ENCODE measurements at places on chromosomes 2 and 18.

- DNase-seq, result no peak
Measured at GRCh38 chr2:99285526-99285925, 15.5 kb downstream of the LYG1 start.

DNA sequence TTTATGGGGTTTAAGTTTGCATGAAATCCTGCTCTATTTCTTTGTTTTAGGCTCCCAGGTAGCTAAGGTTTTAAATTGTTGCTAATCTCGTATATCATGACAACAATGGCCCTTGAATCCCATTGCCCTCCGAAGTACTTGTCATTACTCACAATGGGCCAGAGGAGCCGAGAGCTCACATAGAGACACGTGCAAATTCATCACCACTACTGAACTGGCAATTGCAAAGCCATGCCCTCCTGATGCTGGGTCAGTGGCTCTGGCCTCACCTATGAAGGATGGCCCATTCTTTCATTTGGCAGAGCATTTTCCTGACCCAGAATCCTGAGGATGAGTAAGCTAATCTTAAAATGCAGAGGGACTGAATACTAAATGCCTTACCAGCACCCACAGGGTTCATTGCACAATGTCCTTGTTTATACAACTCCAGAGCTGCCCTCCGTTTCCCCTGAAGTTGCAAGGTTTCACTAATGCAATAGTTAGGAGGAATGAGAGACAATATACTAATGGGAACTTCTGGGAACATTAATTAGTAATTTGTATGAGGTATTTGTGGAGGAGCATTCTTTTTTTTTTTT is 71.6 kb upstream of the GAREM1 start:
- DNase-seq, result peak; percentile 58

DNA sequence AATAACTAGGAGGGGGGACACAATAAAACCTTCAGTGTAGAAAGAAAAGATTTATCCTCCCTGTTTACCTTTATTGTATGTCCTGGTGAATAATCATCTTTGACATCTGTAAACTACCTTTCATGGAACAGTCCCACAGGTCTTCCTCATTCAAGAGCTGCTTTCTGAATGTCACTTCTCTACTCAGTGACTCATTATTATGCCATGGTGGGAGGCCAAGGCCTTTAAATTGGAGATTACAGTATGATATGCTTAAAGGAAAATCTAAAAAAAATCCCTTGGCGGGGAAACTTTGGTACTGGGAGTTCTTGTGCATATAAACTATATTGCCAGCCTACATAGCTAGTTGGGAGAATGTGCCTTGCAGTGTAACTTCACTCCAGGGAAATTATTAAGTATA is 713.0 kb downstream of the TDRD15 start:
- no peak for DNase-seq

GRCh38 chr2:191714925-191715324 is 37.0 kb downstream of the NABP1 start:
- no peak for DNase-seq

GRCh38 chr2:67476809-67477790 is 80.0 kb downstream of the ETAA1 start:
- DNase-seq, result no peak

DNA sequence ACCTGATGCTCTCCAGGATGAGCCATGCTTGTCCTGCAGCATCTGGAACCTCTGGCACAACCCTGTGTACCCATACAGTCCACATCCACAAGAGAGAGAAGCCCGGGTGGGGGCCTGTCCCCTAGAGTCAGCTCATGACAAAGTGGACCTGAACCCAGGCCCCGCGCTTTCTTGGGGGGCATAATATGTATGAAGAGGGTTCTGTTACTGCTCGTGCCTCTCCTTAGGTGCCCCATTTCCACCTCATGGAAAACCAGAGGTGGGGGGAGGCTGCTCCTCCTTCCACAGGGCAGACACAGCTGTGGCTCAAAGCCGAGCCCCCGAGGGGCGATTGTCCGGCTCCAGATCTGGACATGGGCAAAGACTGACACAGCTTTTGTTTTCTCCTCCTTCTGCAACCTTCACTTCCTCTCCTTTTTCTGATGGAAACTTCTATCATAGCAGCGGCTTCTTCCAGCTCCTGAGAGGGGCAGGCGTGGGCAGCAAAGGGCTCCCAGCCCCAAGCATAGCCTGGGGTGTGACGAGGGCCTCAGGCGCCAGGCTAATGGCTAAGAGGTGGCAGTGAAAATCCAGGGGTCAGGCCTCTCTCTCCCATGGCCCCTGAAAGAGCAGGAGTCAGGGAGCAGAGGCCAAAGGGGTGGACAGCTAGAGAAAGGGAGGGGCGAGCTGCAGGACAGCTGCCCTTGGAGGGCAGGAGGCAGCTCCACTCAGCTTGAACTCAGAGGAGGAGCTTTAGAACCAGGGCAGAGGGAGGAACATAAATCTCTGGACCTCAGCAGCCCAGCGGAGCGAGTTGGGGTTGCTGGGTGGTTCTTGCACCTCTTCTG is 155.5 kb downstream of the ZFP36L2 start:
- DNase-seq, result no peak

DNA sequence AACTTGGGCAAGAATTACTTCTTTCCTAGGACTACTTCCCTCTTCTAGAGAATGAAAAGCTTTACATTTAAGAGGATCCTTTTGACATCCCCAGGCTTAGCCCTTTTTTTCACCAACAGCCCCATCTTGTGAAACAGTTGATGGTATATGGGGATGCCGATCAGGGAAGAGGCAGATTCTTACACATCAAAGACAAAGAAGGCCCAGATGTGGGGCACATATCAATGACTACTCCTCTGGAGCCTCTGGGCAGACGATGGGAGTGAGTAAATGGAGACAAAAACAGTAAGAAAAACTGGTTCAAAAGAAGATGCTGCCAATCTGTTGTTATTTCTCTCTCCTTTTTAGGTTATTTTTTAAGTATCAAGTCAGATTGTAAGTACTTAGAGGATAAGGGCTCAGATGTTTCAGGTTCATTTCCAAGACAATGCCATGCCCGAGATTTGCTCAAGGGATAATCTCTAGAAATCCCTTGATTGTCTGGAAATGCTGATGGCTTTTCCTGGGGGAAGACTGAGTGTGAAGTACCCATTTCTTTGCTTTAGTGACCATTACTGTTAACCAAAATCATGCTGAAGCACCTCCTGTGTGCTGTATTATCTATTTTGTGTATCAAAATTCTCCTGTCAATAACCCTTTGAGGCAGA is 117.5 kb downstream of the EPHA4 start:
- DNase-seq, result no peak

DNA sequence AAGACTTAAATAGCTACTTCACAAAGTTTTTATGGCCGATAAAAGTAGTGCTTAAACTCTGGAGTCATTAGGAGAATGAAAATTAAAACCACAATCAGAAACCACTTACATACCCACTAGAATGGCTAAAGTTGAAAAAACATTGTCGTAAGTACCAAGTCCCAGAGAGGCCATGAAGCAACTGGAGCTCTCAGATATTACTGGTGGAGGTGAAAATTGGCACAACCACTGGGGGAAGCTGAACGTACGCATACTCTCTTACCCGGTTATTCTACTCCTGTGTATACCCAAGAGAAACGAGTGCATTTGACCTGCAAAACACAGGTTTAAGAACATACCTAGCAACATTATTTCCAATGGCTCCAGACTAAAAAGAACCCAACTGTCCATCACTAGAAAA is 76.5 kb upstream of the TMEM247 start:
- DNase-seq, result no peak

DNA sequence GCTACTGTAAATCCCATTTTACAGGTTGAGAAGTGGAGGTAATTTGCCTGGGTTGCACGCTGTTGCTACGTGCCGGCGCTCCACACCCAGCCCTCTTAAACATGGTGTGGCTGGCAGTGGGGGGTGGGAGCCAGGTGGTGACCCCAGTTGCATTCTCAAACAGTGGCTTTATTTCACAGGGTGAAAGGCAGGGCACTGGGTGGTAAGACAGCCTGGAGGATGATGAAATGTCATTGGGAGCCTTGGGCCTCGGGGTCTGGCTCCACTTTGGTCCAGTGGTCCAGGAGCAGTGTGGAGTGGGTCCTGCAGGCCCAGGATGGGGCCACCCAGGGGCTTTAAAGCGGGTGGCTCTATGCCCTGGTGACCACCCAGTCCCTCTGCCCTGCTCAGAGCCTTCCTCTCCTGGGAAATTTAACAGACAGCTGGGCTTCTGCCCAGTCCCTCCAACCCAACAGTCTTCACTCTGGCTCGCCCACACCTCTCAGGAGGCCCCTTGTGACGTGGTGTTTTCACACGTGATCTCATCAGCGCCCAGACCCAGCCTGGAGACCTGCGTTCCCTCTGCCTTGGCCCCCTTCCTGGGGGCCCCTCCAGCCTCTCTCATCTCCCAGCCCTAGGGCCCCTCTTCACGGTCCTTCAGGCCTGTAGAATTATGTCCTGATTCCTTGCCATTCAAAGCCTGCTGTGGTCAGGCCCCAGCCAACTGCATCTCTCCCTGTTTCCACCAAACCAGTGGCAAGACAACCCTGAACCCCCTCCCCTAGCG is 92.5 kb downstream of the INHBB start:
- no peak for DNase-seq

DNA sequence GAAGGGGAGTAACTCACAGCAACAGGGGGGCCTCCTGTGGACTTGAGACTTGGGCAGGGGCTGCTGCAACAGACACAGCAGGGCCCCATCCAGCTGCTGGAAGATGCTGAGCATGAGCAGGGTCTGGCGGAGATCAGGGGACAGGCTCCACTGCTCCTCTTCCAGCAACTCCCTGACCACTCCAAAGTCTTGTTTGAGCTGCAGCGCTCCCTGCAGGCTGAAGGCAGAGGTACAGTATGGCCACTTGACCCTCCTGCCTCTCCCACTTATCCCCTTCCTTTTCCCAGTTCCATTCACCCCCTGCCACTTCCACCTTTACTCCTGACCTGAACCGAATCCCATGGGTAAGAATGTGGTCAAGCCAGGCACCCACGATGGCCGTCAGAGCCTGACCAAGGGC is 2.4 kb upstream of the MRPL53 start:
- DNase-seq, result peak; percentile 83

DNA sequence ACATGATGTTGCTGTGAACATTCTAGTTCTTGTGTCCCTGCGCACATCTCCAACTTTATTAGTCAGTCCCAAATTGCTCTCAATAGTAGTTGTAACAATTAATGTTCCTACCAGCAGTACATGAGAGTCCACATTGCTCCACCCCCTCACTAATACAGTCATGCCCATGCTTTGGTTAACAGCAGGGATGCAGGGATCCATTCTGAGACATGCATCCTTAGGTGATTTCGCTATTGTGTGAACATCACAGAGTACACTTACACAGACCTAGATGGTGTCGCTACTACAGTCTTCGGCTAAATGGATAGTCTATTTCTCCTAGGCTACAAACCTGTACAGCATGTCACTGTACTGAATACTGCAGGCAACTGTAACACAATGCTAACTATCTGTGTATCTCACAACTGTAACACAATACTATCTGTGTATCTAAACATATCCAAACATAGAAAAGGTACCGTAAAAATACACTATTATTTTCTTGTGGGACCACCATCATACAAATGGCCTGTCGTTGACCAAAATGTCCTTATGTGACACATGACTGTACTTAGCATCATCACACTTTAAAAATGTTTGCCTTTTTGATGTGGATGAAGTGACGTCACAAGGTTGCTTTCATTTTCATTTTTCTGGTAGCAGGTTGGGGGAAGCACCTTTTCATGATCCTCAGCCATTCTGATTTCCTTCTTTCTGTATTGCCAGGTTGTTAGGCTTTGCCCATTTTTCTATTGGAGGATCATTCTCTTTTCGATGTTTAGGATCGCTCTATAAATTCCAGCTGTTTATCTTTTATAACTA is 82.9 kb upstream of the RNF152 start:
- no peak for DNase-seq

- DNase-seq, result peak; percentile 51
Measured at GRCh38 chr2:207258263-207258991, 92.7 kb upstream of the KLF7 start.

- DNase-seq, result no peak
Measured at GRCh38 chr2:83689402-83689801, 769.7 kb downstream of the SUCLG1 start.

GRCh38 chr18:58793361-58793760 is 71.3 kb upstream of the ZNF532 start:
- no peak for DNase-seq

DNA sequence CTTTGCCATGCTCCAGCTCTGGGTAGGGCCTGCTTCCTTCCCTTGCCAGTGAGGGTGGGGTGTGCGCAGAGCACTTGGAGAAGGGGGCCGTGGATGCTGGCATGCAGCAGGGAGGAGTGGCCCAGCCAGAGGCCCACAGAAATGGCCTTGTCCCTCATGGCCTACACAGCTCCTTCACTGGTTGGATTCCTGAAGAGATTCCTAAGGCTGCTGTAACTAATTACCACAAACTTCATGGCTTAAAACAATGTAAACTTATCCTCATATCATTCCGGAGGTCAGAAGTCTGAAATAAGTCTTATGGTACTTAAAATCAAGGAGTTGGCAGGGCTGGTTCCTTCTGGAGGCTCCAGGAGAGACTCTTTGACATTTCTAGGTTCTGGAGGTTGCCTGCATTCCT is 195.2 kb downstream of the GLI2 start:
- no peak for DNase-seq
